ENCODE measurements at places on chromosomes 7 and 10.

- DNase-seq, result no peak
Observed at GRCh38 chr10:103881416-103882284, 26.3 kb upstream of the SH3PXD2A start.

DNA sequence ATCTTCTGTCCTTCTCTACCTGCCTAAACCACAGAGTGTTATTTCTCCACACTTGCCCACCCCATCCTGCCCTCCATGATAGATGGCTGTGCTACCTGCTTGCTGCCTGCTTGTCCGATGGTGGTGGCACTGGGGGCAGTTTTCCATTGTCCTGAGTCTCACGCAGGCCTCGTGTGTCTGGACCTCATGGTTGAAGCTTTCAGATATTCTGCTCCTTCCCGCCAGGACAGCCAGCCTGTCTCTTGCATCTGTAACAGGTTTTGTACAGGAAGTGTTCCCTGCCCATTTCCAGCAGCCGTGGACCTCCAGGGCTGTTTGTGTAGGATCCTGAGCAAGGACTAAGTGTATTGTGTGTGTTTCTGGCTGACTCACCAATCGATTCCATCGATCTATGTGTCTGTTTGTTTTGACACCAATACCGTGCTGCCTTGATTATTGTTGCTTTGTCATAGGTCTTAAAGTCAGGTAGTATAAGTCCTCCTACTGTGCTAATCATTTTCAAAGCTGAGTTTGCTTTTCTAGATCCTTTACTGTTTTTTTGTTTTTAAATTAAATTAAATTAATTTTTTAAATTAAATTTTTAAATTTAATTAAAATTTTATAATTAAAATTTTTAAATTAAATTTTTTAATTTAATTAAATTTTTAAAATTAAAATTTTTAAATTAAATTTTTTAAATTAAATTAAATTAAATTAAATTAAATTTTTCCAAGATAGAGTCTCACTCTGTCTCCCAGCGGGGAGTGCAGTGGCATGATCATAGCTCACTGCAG is 8.5 kb downstream of the IL15RA start:
- no peak for DNase-seq

DNA sequence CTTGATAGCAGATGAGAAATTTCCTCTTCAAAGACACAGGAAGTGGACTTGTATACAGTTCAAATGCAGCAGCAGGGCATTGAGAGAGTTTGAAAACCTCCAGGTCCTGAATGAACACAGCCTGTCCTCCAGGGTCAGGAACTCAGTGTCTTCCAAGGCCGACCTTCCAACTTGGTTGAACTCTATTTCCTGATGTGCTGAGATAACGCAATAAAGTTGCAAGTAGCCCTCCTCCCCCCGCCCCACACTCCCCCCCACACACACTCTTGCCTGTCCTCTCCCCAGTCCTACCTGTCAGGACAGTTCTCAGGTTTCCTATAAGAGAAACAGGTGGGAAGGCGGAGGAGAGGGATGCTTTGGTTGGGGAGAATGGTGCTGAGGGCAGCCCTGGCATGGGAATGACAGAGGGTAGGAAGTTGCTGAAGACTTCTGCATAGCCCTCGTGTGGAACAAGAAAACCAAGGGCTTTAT is 90.0 kb downstream of the CCDC71L start:
- DNase-seq, result no peak

DNA sequence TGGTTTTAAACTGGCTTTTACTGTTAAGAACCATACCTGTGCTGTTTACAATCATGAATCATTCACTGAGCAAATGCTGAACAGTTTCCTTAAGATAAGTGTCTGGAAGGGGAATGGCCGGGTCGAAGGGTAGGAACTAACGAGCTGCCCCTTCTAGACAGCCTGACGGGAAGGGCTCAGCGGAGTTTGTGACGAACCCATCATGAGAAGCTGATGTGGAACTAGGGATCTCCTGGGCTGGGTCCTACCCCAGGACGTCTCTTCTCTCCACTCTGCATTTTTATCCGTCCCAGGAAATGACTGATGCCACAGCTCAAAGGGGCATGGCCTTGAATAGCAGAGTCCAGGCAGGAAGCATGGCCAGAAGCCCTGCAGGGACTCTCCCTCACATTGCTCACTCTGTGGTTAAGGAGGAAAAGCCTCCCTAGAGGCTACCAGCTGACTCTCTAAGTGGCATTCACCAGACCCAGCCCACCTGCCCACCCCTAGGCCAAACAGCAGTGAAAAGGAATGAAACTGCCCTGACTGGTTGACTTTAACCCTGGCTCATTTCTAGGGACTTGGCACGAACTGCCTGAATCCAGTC is 112.0 kb downstream of the PFKFB3 start:
- no peak for DNase-seq

DNA sequence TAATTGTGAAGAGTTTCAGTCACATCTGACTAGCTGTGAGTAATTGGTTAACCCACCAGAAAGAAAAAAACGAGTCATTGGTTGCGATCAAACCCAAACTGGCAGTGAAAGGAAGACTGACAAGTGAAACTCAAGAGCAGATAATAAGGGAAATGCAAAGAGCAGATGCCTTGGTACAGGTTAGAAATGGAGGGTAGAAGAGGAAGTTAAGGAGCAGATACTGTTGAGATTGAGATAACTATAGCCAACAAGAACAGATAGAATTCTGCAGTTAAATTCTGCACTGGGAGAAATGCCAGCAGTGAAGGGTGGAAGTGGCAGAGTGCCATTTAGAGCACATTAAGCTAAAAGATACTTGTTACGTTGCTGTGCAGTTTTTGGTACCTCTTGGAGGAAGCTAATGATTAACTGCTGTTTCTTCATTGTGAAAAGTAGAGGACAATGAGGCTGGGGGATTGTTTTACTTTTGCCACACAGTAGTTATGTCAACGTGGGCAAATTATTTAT is 65.8 kb downstream of the CDK13 start:
- DNase-seq, result no peak

GRCh38 chr7:132261327-132262159 is 314.7 kb downstream of the PLXNA4 start:
- no peak for DNase-seq

DNA sequence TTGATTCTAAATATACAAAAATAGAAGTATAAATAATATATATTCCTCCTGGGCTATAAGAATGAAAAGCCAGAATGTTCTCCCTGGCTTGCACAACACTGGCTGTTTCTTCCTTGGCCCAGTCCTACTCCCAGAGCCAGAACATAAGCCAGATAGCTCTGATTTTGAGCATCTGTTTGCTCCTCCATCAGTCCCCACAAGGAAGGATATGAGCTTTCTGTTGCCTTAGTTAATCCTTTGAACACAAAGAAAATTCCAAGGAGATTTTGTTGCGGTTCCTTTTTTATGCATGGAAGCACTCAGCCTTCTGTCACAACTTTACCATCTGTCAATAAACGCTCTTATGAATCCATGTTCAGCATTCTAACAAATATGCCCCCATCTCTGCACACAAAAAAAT is 361.8 kb downstream of the IPMK start:
- no peak for DNase-seq

DNA sequence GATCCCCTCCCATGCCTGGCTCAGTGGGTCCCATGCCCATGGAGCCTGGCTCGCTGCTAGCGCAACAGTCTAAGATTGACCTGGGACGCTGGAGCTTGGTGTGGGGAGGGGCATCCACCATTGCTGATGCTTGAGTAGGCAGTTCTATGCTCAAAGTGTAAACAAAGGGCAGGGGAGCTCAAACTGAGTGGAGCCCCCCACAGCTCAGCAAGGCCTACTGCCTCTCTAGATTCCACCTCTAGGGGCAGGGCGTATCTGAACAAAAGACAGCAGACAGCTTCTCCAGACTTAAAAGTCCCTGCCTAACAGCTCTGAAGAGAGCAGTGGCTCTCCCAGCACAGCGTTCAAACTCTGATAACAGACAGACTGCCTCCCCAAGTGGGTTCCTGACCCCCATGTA is 31.2 kb upstream of the FFAR4 start:
- DNase-seq, result no peak

DNA sequence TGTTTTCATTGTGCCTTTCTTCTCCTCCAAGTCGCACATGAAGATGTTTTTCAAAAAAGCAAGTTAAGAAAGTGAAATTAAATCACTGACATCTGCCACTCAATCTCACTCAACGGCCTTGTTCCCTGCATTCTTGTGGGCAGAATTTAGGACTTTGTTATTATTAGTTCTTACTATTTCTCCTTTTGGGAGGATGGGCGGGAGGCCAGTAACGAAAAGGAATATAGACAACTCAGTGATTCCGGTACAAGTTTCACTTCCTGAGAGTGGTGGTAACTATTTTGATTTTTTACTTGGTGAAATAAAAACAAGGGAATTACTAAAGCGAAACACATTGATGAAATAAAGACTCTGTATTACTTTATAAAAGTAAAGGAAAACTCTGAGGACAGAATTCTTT is 231.9 kb upstream of the HABP2 start:
- DNase-seq, result no peak

DNA sequence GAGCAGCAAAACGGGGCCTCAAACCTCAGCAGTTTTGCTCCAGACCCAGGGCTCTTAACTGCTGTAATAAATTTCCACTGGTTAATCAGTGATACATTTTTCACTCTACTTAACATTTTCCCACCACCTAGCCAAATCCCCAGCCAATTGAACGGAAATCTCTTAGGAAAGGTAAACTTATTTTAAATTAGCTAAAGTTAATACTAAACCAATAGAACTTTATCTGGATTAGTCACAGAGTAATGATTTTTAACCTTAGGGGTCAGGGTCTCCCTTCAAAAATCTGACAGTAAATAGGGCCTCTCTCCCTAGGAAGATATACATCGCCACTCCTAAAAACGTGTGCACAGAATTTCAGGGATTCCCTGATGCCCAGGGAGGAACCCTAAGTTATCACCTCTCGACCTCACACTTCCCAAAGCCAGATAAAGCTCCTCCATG is 87.4 kb upstream of the KMT2E start:
- DNase-seq, result no peak
